Heart left ventricle (tissue), 16 donors: ENCODE measurements at places on chromosomes 16 and 17. TPM values are rescaled to one million over a fixed set of nuclear protein-coding genes. Genes with fewer than 3 reads are reported as not detected.

DNA sequence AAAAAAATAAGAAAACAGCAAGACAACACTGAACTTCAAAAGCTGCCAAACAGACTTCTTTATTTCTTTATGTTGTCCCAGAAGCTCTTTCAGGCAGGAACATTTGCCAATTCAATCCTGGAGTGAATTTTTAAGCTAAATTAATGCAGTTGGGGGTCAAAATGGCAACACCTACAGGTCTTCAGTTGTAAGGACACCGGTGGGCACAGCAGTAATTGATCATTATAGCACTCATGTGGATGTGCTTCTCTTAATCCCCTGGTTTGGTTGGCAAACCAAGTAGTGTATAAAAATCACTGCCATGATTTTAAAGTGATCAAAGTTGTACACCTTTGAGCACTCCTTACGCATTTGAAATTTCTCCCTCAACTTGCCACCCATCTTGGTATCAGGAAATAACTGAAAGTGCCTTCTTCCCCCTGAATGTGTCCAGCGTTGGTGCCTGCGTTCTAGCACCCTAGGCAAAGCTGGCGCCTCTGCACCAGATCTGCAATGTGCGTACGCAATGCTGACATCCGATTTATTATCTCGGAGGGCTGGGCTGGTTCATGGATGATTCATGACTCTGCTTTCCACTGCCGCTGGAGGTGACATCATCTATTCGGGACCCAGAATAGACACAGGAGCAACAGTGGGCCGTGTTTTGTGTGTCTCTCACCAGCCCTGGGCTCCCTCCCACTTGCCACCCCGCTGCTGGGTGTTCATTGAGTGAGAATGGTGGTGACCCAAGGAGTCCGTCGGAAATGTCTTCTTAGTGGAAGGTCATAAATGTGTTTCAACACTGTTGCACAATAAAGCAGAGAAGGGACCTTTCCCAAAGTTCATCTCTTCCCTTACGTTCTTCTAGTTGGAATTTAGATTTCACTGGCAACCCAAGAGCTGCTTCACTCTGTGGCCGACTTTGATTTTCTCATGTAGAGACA lies 203.4 kb downstream of the CCDC182 start:
- DNase-seq = peak; percentile 78

DNA sequence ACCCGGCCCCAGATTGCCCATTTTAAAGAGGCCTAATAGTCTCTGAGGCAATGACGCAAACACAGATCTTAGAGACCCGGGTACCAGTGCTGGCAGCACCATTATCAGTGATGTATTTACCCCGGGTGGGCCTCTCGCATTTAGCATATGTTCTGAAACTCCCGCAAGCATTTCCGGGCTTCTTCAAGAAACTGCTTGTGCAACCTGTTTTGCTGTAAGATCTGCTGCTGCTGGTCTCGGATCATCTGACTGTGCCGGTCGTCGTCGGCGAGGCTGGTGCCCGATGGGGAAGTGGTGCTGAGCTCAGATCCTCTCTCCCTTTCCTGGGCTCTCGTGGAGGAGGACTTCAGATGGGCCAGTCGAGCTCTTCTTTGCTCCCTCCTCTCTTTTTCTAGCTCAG lies 12.5 kb downstream of the CEP295NL start:
- peak; percentile 74 for DNase-seq

DNA sequence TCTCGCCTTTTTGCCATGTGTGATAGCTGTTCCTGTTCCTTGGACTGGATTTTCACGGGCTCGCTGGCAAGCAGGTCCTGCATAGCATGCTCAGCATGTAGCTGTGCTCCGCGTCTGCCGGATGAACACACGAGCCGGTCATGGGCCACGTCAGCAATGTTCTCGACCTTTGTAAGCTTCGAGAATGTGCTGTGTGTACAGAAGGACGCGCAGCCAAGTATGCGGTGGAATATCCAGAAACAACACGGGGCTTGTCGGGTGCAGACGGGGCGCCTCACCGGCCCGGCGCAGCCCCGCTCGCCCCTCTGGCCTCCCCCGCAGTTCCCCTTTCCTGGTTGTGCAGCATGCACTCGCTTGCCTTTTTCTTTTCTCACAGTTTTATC lies 42.2 kb downstream of the RPTOR start:
- DNase-seq = no peak

KIF18B gene
- 0.07 TPM for total RNA-seq

DNA sequence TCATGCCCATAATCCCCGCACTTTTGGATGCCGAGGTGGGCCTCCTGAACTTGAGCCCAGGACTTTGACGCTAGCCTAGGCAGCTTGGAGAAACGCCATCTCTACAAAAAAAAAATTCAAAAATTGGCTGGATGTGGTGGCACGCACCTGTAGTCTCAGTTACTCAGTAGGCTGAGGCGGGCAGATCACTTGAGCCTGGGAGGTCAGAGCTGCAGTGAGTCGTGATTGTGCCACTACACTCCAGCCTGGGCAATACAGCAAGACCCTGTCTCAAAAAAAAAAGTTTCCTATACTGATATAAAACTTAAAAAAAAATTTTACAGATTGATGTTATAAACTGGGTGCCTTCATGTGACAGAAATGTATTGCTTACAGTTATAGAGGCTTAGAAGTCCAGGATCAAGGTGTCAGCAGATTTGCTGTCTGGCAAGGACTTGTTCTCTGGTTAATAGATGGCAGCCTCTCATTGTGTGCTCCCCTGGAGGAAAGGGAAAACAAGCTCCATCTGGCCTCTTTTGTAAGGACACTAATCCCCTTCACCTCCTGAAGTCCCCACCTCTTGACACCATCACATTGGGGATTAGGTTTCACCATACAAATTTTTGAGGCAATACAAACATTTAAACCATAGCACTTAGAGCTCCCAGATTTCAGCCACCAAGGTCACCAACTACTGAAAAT lies 8.5 kb upstream of the CES3 start:
- DNase-seq = no peak
